ENCODE measurements at places on chromosomes 5 and 9. TPM values are rescaled to one million over a fixed set of nuclear protein-coding genes. Genes with fewer than 3 reads are reported as not detected.

- DNase-seq = no peak
These were observed 99.5 kb upstream of the MSX2 start for GRCh38 chr5:174624733-174625522.

DNA sequence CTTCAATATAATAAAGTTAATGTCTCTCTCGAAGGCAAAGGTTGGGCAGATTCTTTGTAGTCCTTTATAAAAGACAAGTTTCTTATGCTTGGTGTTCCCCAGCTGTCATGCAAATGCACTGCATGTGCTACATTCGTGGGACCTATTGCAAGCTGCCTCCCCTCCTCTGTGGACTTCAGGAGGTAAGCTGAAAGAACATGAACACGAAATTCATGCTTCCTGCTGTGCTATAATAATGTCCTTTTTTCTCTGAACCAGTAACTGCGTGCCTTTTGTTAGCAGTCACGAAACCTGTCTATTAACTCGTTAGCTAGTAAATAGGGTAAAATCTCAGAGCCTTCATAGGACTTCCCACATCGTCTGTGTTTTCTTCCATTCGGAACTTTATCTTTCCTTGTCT lies 363.5 kb downstream of the CDH9 start:
- no peak for DNase-seq

DNA sequence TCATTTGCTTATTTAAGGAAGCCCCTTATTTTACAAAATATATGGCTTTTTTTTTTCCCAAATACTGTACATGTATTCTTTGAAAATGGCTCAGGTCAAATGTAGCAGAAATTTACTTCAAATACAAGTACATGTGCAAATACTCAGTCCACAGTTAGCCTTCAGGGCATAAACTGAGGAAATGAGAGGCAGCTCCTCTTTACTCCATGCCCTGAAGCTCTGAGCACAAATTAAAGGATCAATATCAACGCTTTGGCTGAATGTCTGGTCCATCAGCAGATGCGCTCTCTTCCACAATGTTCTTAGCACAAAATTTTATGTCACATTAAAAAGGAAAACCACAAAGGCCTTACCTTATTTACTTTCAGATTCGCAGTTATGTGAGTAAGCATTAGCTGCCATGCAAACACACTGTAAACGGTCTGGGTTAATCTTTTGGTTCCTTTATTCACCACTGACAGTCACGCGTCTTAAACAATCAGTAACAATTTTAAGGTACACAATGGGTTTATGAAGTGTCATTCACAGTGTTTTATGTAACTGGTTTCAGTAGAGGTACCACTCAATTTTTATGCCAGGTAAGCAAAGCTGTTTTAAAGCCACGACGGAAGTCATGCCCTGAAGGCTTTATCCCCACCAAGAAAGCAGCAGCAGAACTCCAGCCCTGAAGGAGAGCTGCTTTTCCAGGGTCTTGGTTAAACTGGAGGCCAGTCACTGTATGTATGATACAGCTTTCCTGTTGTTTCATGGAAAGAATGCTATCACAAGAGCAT lies 103.4 kb downstream of the OTULIN start:
- DNase-seq = no peak

DNA sequence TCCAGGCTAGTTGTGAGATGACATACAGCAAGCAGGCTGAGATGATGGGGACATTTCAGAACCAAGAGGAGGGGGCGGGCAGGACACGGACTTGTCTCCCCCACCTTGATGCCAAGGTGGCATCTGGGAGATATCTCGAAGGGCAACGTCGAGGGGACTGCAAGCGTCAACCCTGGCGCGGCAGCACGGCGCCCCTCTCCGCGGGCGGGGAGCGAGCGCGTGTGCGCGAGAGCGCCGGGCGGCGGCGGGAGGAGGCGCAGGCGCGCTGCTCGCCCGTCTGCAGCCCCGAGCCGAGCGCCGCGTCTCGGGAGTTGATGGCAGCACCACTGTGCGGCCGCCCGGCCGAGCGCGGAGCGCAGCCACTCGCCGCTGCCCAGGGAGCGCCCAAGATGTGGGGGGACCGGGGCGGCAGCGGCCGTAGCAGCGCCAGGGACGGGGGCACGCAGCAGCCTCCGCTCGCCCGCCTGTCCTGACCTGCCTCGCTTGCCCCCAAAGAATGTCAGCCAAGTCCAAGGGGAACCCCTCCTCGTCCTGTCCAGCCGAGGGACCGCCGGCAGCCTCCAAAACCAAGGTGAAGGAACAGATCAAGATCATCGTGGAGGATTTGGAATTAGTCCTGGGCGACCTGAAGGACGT lies at the start of gene PRR16:
TSS of gene PRR16 (plus strand) at position 310 of the 636 bp plus-strand sequence.
- no peak for DNase-seq

- DNase-seq = no peak
These were observed 57.0 kb downstream of the CXXC5 start for GRCh38 chr5:139705191-139705590.

- no peak for DNase-seq
These were observed 133.9 kb downstream of the LHFPL2 start for GRCh38 chr5:78514427-78515330.

DNA sequence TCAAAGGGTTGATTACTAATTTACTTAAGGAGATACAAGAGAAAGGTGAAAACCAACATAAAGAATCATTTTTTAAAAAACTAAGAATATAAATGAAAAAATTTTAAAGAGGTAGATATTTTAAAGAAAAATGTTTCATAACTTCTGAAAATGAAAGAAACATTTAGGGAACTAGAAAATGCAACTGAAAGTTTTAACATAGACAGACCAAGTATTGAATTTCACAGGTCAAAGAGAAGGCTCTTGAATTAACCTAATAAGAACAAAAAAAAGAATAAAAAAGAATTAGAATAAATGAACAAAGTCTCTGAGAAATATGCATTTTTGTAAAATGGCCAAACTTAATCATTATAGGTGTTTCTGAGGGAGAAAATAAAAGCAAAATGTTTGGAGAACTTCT lies 16.1 kb upstream of the FAM174A start:
- DNase-seq = no peak

DNA sequence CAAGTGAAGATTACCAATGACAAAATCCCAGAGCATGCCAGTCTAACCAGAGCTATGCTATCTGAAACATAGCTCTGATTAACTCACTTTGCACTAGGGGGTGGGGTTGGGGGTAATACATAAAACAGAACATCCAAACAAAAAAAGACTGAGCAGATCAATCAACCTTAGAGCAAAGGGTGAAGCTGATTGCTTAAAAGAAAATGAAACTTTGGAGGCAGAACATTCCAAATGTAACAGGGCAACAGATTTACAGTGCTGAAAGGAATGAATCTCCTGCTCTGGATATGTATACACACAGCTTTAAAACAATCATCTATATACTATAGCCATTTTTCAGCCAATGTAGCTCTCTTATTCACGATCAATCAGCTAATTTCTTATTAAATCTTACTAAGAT lies 4.9 kb downstream of the IL6ST start:
- DNase-seq = no peak

SPATA6L gene
- 0.23 TPM for total RNA-seq

GFI1B gene
- not detected for total RNA-seq

ARL14EPL gene
- not detected for total RNA-seq

ZMAT2 gene
- total RNA-seq = 45.1 TPM

Measured in esophagus muscularis mucosa (tissue), 4 donors.